ENCODE measurements at places on chromosomes 2 and 18.

DNA sequence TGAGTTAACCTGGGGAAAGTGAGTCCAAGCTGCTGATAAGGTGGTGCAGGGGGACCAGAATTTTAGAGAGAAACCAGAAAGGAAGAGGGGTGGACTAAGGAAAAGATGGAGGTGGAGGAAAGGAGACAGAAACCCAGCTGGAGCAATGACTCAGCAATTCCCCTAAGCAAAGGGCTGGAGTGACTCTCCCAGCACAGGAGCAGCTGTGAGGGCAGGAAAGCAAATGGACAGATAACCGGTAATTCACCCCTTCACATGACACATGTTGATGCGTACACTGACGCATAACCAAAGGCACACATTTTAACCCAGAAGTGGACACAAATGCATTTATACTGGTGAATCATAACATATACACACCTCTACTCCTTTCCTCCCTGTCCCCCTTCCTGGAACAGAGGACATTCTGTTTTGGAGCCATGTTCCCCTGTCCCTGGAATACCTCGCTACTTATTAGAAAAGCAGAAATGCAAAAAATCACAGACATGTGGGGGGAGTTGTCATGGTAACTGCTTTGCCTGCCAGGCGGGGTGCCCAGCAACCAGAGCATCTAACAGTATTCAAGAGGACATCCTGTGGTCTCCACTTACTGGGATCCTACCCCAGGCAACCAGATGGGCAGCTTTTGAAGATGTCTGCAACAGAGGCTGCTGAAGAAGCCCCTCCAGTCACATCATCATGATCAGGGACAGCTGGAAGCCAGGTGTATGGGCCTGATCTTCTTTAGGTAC is 4.7 kb downstream of the CDK5R2 start:
- DNase-seq = no peak

DNA sequence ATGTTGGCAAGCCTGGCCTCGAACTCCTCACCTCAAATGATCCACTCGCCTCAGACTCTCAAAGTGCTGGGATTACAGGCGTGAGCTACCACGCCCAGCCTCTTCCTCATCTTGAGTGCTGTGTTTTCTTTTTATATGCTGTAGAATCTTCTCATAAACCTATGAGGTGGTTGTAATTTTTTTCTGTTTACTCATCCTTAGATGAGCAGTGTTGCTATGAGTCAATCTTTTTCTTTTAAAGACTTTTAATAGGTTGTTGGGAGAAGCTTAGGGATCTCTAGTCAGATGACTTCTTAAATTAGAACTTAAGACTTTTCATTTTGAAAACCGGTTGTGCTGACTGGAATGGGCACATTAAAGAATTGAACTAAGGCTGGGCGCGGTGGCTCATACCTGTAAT is 8.7 kb upstream of the AAK1 start:
- peak; percentile 63 for DNase-seq

DNA sequence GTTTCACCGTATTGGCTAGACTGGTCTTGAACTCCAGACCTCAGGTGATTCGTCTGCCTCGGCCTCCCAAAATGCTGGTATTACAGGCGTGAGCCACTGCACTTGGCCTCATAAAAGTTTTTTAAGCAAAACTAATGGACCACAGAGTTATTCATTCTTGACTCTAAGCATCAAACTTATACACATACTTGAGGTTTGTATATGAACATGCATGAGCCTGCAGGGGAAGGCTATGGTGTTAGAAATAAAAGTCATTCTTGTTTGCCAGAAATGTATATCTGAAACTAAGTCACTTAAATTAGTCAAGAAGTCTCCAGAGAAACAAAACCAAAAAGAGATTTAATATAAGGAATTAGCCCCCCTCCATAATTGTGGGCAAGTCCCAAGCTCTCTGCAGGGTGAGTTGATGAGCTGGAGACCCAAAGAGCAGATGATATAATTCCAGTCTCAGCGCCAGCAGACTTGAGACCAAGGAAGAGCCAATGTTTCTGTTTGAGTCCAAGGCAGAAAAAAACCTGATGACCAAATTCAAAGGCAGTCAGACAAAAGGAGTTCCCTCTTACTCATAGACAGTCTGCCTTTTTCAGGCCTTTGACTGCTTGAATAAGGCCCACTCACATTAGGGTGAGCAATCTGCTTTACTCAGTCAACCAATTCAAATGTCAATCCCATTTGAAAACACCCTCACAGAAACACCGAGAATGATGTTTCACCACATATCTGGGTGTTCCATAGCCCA is 69.0 kb upstream of the DSG1 start:
- DNase-seq = no peak

DNA sequence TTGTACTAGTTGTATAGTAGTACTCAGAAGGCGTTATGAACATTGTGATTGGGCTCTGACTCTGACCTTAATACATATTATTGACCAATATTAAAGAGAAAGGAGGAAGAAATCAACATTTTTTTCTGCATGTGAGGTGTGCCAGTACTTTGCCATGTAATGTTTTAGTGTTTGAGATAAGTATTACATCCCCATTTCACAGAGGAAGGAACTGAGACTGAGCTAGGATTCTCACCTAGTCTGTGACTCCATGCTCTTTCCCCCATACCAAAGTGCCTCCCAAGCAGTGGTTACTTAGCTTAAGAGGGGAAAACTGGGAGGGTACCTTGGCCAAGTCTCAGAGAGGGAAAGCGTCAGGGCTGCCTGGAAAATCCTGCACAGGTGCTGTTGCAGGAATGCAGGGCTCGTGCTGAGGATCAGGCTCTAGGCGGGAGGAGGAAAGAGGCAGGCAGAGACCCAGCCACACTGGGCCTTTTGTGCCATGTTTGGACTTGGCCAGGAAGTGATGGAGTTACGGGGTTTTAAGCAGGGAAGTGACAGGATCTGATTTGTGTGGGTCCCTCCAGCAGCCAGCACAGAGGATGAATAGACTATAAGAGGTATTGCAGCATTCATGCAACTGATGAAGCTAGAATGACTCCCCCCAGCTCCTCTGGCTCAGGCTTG is 1.7 kb downstream of the PNKD start:
- no peak for DNase-seq

GRCh38 chr2:205865056-205865455 is 182.8 kb downstream of the NRP2 start:
- no peak for DNase-seq

GRCh38 chr2:393711-394696 is 106.1 kb upstream of the ALKAL2 start:
- DNase-seq = peak; percentile 52

DNA sequence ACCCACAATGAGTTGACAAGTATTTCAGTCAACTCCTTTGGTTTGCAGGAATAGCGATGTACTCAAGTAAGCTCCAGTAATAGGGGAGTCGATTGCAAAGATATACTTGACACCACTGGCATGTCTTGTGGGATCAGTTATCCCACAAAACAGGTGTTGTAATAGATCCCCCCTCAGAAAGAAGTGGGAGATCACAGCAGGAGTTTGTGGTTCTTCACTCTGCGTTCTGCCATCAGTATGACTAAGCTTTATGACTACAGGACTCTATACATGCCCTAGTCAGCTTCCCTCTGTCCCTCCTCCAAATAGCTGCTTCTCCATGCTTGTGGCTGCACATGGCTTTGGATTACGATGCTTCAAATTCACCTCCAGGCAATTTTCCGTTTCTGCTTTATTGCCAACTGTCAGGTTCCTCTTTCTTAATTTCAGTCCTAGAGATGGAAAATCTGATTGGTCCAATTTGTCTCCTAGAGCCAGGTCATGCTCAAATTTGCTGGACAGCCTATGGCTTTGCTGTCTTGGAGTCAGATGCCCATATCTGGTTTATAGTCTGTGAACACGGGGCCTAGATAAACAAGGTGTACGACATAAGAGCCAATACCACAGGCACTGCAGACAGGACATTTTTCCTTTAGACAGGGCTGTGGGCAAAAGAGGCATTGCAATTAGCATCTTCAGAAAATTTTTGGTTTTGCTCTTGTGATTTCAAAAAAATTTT is 221.7 kb downstream of the PAX3 start:
- DNase-seq = no peak

DNA sequence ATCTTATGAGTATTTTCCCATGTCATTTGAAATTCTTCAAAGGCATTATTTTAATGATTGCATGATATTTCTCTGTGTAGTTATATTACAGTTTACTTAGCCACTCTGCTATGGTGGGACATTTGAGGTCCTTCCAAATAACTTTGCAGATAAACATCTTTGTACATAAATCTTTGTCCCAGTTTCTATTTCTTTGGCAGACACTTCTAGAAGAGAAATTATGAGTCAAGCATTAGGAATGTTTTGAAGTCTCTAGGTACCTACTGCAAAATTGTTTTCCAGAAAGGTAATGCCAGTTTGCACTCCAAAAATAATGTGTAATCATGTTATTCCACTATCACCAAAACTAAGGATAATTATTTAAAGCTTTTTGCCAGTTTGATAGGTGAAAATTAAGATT is 149.7 kb downstream of the EN1 start:
- DNase-seq = no peak

DNA sequence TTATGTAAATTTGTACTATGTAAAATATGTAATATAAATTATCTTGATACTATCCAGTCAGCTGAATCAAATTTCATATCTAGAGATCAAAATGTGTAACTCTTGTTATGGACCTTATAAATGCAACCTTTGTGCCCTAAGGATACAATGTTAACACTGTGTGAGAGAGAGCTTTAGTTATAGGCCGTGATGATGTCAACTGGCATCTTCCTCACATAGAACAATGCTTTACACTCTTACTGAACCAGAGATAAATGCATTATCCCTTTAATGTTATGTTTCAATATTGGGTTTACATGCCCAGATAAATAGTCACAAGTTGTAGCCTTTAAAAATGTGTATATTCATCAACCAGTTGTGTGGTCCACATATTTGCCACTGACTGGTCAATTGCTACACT is 115.1 kb downstream of the KCNJ3 start:
- no peak for DNase-seq

DNA sequence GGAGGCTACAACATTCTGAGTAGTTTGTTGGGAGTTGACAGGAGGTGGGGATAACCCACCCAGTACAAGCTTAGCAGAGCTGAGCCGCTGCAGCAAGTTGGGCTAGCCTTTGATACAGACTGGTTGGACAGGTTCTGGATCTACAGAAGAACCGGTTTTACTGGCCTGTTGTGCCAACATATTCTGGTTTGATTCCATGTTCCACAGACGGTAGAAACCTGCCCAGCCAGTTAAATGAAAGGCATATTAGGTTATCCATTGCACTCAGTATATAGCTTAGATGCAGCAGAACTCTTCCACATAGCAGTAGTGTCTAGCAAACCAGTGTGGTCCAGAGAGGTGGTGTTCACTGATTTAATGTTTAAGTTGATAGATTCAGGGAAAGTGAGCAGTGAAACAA is 19.3 kb upstream of the RBBP8 start:
- no peak for DNase-seq

- no peak for DNase-seq
These were observed 91.8 kb upstream of the NEDD4L start for GRCh38 chr18:57951999-57952774.

DNA sequence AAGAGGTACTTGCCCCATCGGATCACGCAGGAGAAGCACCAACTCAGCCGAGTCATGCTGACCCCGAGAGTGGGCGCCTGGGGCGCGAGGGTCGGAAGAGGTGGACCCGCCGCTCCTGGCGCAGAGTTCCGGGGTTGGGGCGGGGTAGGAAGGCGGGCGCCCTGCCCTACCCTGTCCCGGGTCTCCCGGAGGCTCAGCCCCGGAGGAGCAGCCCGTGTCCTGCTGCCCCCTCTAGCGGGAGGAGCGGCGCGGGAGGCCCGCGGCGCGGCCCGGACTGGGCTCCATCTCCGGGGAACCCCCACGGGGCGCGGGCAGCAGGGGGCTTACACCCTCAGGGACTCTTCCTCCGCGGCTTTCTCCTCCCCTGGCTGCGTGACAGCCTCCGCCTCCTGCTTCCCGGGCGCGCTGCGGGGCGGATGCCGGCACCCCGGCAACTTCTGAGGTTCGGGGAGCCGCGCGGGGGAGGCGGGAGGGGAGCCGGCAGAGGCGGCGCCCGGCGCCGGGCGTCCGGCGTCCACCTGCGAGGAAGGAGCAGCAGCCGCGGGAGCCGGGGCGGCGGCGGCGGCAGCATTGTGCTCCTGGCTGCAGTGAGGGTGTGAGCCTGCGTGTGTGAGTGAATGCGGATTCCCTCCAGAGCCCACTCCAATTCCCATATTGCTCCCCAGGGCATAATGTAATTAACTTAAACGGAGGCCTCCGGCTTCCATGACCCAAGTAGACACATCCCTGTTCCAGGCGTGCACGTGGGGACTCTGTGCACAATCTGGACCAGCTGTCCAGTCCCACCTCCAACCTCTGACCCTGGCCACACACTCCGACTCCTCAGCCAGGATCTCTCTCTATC is 7.6 kb upstream of the TNS1 start:
- peak; percentile 95 for DNase-seq

- peak; percentile 39 for DNase-seq
These were observed 693 bp downstream of the UBE2F start for GRCh38 chr2:237967463-237967951.

DNA sequence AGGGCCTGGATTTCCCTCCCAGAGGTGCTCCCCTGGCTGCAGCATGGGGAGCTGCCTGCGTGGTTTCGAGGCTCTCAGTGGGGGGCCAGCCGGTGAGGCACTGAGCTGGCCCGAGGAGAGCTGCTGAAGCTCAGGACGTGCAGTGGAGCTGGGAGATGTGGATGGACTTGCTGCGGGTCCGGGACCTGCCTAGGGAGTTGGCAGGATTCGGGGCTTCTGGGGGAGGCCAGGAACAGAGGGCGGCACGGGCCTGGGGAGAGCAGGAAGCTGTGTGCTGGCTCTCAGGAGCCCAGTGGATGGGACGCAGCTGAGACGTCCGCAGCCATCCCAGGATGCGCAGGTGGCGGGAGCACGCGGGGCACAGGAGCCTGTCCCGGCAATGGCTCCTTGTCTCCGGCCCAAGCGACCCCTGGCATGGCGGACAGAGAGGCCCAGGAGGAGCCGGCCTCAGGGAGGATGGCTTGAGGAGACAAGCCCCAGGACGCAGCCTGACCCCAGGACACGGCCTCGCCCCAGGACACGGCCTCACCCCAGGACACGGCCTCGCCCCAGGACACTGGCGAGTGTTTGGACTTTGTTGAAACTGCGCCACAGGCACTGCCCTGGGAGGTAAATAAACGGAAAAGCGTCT is 116.1 kb downstream of the NFATC1 start:
- no peak for DNase-seq

DNA sequence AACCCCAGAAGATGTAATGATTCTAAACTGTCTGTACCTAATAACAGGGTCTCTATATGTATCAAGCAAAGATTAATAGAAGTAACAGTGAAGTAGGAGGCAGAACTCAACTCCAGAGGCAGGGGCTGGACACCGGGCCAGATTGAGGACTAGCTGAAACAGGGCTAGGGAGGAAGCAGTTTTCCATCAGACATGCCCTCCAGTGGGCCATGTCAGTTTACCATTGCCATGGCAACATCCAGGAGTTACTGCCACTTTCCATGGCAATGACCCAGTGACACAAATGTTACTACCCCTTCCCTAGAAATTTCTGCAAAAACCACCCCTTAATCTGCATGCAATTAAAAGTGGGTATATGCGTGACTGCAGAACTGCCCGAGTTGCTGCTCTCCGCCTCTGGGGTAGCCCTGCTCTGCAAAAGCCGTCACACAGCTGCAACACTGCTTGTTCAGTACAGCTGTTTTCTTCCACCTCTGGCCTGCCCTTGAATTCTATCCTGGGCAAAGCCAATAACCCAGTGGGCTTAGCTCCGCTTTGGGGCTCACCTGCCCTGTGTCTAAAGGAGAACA is 58.7 kb downstream of the TMEM18 start:
- DNase-seq = no peak

All from GM03348 (cell line).